ENCODE measurements at places on chromosomes 13 and 19.

DNA sequence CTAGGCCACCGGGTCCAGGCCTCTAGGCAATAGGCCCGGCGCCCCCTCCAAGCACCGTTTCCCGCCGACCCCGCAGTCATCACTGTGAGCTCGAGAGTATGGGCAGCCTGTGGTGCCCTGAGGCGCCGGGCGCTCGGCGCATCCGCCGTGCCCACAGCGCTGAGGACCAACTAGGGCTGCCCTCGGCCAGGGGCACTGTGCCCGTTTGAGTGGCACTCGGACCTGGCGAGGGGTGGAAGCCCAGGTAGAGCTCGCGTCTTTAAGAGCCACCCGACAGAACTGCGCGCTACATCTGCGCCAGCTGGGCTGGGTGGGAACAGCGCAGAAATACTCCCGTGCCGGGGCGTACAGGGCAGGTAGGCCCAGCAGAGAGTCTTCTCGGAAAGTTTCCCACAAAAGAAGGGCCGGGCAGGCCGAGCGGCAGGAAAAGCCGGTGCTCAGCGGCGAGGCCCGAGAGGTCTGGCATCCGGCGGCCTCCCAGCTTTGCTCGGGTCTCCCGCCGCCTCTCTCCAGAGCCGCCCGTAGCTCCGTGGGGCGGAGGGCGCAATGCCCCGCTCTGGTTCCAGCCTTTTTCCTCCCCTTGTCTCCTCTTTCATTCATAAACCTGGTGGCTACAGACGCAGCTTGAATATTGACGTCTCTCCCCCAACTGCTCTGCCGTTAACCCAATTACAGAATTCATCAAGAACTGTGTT lies 5.4 kb upstream of the SOX1 start:
- no peak for DNase-seq

DNA sequence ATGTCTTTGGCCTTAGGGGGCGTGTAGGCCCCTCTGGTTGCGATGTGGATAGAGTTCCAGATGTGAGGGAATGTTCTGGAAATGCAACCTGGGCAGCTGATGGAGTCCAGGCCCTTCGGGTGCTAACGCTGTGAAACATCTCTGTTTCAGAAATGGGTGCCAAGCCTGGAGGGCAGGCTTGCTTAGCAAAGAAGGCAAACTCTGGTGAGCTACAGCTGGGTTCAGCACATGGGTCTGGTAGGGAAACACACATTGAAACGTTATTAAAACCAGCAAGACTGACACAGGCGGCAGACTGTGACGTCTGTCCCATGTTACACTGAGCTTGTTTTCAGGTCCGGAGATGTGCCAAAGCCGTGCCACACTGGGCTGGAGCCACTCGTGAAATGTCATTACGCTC lies 8.6 kb upstream of the CDC16 start:
- no peak for DNase-seq

GRCh38 chr13:107392205-107392604 lies 823.1 kb downstream of the LIG4 start:
- no peak for DNase-seq

DNA sequence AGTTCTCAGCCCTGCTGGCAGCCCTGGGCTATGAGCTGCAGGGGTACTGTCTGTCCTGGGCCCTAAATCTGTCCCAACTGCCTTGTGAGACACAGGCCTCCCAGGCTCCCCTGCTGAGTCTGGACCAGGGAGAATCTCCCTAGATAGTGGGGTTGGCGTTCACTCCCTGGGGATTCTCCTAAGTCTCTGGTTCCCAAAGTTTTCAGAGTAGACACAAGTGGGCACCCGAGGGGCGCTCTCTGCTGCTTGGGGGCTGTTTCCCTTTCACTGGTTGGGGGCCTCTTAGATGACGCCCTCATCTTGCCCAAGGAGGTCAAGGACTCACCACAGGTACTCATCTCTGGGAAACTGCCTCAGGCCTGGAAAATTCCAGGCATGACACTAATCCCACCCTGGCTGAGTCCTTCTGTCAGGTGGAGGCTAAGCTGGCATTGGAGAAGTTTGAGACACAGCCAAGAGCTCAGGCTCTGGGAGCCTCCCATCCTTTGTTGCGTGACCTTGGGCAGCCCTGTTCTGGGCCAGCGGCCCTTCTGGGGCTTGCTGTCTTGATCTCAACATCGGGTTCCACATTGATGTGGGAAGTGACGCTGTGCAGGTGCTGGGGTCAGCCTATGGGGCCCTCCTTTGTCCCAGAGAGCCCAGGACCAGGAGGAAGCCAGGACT lies 3.9 kb downstream of the RPL18A start:
- no peak for DNase-seq

DNA sequence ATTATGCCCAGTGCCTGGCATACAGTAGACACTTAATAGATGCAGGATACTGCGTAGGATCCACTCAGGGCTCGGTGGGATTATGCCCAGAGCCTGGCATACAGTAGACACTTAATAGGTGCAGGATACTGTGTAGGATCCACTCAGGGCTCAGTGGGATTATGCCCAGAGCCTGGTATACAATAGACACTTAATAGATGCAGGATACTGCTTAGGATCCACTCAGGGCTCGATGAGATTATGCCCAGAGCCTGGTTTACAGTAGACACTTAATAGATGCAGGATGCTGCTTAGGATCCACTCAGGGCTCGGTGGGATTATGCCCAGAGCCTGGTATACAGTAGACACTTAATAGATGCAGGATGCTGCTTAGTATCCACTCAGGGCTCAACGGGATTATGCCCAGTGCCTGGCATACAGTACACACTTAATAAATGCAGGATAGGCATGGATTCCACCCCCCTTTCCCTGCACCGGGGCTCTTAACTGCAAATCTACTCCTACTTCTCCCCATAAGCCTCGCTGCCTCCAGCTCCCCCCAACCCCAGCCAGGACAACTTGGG lies 24.9 kb downstream of the SMIM24 start:
- DNase-seq, result no peak

DNA sequence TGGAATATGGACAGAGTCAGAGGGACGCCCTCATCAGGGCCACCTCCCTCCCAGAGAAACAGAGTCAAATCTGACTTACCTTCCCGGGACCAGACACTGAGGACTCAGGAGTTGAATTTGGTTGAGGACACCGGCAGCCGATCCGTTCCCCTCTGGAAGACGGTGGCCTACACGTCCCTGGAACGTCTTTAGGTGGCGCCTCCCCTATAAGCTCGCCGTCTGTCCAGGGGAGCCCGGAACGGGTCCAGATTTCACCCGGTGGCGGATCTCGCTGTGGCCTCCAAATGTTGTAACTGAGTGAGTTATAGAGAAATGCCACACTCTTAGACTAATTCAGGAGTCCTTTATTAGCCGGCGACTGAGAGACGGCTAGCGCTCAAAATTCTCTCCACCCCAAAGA lies 9.0 kb downstream of the TNFSF14 start:
- no peak for DNase-seq

DNA sequence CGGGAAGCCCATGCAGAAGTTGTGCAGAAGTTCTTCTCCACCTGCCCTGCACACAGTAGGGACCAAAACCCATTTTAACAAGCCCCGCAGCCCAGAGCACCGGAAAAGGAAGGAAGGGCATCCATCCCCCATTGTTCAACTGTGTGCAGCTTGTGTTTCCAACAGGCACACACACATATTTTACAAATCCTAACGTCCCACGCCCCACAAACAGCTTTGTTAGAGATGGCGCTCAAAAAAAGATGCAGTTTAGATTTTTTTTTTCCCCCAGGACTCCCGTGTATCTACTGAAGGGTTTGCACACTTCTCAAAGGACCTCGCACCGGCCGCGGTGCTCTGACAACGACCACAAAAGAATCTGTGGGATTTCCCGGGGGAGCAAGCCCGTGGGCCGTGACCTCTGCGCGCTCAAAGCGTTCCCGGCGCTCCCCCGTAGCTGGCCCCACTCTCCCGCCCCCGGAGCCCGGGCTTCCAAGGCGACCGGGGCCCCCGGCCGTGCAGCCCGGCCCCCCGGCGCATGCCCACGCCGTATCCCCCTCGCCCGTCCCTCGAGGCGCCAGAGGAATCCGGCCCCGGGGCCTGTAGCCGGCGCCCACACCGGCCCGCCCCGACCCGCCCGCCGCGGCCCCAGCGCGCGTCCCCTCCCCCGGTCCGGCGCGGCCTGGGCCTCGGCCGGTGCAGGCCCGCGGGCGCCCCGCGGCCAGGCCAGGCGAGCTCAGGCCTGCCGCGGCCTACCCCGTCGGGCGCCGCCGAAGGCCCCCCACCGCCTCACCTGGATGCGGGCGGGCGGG lies 523 bp downstream of the ELAVL1 start:
- no peak for DNase-seq

DNA sequence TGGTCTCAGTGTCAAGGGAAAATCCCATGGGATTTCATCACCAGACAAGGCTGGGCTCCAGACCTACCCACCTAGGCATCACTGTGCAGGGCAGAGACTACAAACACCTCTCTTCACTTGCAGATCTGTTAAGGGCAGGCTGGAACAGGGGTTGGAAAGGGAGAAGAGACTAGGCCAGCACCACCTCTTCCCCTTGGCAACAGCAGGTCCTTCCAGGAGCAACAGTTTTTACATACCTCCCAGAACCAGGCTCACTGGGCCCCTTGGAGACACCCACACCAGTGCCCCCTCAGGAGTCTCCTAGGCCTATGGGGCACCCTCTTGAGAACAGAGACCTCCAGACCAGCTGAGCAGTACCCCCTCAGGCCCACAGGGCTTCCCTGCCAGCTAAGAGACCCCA lies 2.5 kb upstream of the UBE2M start:
- DNase-seq, result no peak

DNA sequence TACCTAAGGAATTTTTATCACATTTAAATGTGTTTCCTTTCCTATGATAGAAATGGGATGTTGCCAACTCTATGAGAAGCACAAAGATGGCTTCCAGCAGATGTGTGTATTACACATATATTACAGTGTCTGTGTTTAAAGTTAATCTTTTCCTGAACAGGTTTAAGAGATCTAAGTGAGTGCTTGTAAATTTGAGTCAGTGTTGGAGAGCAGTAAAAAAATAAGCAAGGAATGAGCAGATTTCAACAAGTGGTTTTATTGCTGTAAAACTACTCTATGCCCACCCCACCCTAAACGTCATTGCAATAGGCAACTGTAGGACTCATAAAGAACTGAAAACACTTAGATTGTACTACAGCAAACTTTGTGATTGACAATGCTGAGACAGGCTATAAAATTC lies 248.7 kb downstream of the KLF5 start:
- DNase-seq, result no peak

- DNase-seq, result peak; percentile 42
These were observed 3.8 kb downstream of the F7 start for GRCh38 chr13:113109151-113110047.

- DNase-seq, result no peak
These were observed 128.0 kb upstream of the VSTM2B start for GRCh38 chr19:29397748-29398147.

GRCh38 chr19:10474962-10475451 lies 28.1 kb downstream of the KEAP1 start:
- DNase-seq, result no peak

GRCh38 chr19:27774337-27774736 lies 1438.6 kb downstream of the UQCRFS1 start:
- no peak for DNase-seq

GRCh38 chr19:47324502-47324901 lies 7.5 kb upstream of the C5AR2 start:
- DNase-seq, result peak; percentile 32

- DNase-seq, result no peak
These were observed 17.8 kb upstream of the CCNA1 start for GRCh38 chr13:36414461-36414860.

DNA sequence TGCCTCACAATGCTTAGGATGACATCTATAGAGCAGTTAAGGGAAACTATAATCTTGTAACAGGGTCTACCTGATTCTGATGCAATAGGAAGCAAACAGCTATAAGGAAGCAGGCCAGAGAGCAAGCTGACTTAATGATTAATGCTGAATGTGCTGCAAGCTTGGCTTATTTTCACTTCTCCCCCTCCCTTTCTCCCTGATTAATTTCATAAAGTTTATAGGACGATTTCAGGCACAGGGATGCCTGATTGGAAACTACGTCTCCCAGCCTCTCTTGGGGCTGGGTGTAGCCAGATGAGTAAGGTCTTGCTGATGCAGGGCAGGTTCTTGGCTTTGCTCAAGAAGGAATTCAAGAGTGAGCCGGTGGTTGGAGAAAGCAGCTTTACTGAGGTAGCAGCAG lies 82.8 kb upstream of the MRI1 start:
- no peak for DNase-seq

DNA sequence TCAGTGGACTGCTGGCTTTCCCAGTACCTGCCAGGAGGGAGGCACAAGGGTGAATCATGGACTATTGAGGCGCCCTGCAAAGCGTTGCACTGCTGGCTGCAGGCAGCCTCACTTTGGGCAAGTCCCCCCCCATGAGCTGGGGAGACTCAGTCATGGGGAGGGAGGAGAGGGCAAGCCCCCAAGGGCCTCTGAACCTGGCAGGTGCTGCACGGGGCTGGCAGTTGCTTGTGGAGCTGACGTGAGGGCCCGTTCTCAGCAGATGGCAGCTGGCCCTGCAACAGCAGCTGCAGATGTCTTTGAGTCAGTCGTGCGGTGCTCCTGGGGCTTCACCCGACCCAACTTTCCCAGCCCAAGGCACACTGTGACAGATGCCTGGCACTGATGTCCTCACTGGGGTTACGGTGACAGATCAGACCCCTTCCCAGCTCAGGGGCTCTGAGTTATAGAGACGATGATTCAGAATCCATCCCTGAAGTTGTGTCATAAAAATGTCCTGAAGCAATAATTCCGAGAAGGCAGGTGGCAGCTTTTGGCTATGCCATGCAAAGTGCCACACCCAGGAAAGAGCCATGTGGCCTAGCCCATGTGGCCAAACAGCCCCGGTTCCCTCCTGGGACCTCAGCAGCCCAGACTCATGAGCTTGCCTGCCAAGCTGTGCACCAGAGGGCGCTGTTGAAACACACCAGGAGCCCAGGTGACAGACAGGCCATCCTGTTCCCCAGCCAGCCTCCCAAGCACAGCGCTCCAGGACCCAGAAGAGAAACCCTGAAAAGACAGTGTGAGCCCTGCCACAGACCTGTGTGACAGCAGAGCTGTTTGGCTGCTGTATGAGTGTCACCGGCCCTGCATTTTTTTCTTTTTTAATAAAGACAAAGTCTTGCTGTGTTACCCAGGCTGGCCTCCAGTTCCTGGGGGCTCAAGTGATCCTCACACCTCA lies 53.6 kb upstream of the LDLR start:
- DNase-seq, result peak; percentile 91

DNA sequence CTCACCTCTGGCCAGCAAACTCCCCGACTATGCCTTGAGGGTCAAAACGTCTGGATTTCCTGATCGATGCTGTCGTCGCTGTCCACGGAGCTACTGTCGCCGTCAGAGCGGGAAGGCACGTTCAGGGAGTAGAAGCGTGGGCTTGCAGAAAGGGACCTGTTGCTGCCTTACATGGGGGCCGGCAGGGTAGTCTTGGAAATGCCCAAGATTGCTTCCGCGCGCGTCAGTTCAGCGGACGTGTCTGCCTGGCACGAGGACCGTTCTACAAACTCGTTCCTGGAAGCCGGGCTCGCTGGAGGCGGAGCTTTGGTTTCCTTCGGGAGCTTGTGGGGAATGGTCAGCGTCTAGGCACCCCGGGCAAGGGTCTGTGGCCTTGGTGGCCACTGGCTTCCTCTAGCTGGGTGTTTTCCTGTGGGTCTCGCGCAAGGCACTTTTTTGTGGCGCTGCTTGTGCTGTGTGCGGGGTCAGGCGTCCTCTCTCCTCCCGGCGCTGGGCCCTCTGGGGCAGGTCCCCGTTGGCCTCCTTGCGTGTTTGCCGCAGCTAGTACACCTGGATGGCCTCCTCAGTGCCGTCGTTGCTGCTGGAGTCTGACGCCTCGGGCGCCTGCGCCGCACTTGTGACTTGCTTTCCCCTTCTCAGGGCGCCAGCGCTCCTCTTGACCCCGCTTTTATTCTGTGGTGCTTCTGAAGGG lies 15.4 kb downstream of the RB1 start:
- peak; percentile 52 for DNase-seq
